Activated T-helper 1 cell treated with anti-CD3 and anti-CD28 coated beads, Interleukin-12 subunit alpha, Interleukin-12 subunit beta, Interleukin-2, Interleukin-4 antibody, amounts not matched to agents 30 ng/mL and 10 ng/mL and 1 ng/mL, durations not matched to agents 14 hours and 24 hours and 36 hours (primary cell): ENCODE measurements at places on chromosomes 2 and 18. TPM values are rescaled to one million over a fixed set of nuclear protein-coding genes. Genes with fewer than 3 reads are reported as not detected.
A peak's percentile ranks its signal among the peaks of the same experiment; 100 is the strongest.

OSR1 gene
- not detected in 2 replicates for total RNA-seq

ARMC9 gene
- total RNA-seq: 2.2 and 3.8 TPM in 2 replicates

- no peak for DNase-seq
Observed at GRCh38 chr2:172995323-172996244, 80.1 kb upstream of the MAP3K20 start.

DNA sequence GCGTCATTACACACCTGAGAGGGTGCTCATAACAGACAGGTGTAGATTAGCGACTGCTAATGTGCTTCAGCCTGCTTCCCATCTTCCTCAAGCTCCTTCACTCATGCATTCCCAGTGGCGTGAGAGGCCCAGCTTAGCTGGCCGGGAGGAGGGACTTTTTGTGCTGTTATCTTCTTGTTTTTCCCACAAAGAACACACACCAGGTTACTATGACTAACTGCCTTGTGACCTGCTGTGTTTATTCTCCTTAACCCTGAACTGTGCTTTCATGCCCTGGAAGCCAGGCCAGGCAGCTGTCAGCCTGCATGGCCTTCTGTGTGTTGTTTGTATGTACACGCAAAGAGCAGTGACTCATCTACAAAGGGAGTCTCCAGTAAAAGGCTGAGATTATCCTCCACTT, 143.8 kb downstream of the PIEZO2 start:
- DNase-seq: no peak

GRCh38 chr18:66560094-66560493, 43.8 kb downstream of the CDH19 start:
- DNase-seq: no peak

DNA sequence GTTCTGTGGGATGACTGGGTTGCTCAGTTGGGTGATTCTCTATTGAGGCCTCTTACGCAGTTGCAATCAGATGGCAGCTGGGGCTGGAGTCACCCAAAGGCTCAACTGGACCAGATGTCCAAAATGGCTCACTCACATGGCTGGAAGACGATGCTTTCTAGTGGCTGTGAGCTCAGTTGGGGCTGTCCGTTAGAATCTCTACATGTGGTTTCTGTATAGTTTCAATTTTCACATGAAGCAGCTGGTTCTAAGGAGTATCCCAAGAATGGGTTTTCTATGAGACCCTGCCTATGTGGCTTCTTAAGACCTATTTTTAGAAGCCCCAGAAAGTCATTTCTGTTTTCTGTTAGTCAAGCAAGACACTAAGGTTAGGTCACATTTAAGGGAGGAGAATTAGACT, 4.4 kb downstream of the XRCC5 start:
- no peak for DNase-seq

GRCh38 chr18:54119524-54120019, 104.9 kb downstream of the MBD2 start:
- peak; percentile 13 for DNase-seq
